ENCODE measurements at places on chromosomes 7 and 10. TPM values are rescaled to one million over a fixed set of nuclear protein-coding genes. Genes with fewer than 3 reads are reported as not detected.

INSYN2A gene
- polyA plus RNA-seq, result 1.8 TPM

HOXA2 gene
- polyA plus RNA-seq, result 19.6 TPM

ANLN gene
- 42.9 TPM for polyA plus RNA-seq

NANOS1 gene
- 3.2 TPM for polyA plus RNA-seq

ARHGEF35 gene
- 18.1 TPM for polyA plus RNA-seq

ATOH7 gene
- polyA plus RNA-seq, result 0.14 TPM

C10orf120 gene
- not detected for polyA plus RNA-seq

OR2A5 gene
- polyA plus RNA-seq, result 0.11 TPM

SHH gene
- polyA plus RNA-seq, result 24.7 TPM

SLC18A3 gene
- not detected for polyA plus RNA-seq

SEMA3C gene
- polyA plus RNA-seq, result 102 TPM

STN1 gene
- polyA plus RNA-seq, result 30.0 TPM

PROSER2 gene
- 2.9 TPM for polyA plus RNA-seq

EPHA1 gene
- 14.7 TPM for polyA plus RNA-seq
